ENCODE measurements at places on chromosomes 4 and X.

DNA sequence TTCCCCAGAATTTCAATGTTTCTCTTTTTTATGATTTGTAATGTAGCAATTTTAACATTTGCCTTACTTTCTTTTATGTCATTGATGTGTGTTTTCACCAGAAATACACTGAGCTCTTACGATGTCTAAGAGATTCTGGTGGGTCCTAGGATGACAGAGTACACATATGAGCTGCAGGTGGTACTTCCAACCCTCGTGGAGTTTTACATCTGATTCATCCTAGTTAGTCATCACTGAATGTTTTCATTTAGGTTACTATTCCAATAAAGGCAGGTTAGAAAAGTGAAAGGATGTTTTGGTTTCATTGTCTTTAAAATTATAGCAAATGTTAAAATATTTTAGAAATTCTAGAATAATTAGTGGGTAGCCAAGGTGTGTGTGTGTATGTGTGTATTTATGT is 605.9 kb downstream of the ADGRL3 start:
- no peak for DNase-seq

DNA sequence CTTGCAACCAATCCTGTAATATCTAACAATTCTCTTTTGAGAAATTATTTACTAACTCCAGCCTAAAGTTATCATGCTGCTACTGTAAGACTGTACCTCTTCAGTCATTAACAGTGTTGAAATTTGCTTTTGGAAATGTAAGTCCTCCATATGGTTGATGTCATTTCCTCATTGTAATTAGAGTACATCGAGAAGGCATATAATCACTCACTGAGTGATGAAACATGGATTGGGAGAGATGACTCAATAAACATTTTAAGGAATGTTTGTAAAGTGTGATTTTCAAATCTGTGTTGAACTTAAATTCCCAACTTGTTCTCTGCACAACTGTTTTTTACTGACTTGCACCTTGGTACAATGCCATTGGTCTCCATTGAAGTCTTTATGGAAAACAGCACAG is 61.2 kb downstream of the HMGB2 start:
- no peak for DNase-seq

GRCh38 chr4:824461-825062 is 1.4 kb downstream of the CPLX1 start:
- no peak for DNase-seq

- DNase-seq: no peak
Measured at GRCh38 chr4:40471923-40472322, 136.8 kb downstream of the CHRNA9 start.

GRCh38 chr4:140088323-140088967 is 65.5 kb downstream of the MAML3 start:
- DNase-seq: no peak

- DNase-seq: no peak
Measured at GRCh38 chr4:124157396-124158083, 555.0 kb downstream of the ANKRD50 start.

GRCh38 chrX:115373308-115373707 is 83.8 kb downstream of the LUZP4 start:
- DNase-seq: no peak

DNA sequence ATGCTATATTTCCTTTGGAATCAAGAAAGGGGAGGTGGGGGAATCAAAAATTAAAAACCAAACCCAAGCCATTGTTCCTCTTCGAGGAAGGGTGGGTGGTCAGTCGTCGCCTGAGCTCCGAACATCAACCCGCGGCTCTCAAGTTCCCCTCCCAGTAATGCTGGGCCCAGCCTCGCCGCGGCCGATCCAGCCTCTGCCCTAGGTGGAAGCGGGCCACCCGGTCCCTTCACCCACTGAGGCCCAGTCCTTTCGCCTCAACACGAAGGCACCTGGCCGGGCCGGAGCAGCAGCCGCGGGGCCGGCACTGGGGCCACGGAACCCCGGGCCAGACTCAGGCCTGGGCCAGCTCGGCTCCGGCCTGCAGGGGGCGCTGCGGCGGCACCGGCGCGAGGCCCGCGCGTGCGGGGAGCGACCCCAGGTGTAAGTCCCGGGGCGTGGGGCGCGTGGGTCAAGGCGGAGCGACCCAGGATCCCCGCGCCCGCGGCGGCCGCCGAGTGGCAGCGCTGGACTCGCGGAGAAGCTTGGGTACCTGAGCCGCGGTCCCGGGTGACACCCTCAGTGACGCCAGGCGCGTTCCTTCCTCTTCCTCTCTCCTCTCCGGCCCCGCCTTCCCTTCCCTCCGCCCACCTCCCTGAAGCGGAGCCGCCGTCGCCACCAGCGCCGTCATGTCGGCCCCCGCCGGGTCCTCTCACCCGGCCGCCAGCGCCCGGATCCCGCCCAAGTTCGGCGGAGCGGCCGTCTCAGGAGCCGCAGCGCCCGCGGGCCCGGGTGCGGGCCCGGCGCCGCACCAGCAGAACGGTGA is at the start of gene SEC24B:
Gene SEC24B (plus strand): TSS at position 611 of the 802 bp plus-strand sequence. CDS start 55 bp downstream, at position 666.
- DNase-seq: peak; percentile 67

GRCh38 chr4:99334880-99335279 is 13.7 kb upstream of the ADH1B start:
- no peak for DNase-seq

- DNase-seq: no peak
Measured at GRCh38 chrX:38103857-38104812, 97.8 kb downstream of the SYTL5 start.

DNA sequence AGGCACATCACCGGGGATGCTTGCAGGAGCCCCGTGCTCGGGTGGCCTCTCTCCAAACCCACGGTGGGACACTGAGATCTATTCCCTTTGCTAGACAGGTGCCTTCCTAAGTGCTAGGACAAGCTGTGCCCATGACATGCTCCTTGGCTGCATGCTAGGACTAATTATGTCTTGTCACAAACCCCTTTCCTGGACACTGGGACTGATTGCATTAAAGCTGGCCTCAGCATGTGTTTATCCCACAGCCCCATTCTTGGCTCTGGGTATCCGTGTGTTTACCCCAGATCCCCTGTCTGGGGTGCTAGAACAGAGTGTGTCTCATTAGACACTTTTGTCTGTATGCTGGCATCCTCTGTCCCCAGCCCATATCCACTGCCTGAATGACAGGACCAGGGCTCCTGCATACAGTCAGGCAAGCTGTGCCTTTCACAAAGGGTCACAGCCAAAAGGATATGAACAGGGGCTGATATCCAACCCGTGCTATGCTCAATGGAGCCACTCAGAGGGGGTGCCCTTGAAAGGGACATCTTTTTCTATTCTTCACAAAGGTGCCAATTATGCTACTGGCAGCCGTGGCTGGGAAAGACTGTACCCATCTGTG is 9.2 kb upstream of the IQSEC2 start:
- no peak for DNase-seq

- DNase-seq: no peak
Measured at GRCh38 chrX:50180073-50180940, 20.5 kb downstream of the AKAP4 start.

- DNase-seq: no peak
Measured at GRCh38 chr4:170270628-170271027, 180.9 kb upstream of the AADAT start.

- no peak for DNase-seq
Measured at GRCh38 chrX:97268182-97268680, 384.5 kb downstream of the RPA4 start.

GRCh38 chr4:103306870-103307375 is 108.8 kb upstream of the CENPE start:
- no peak for DNase-seq

- no peak for DNase-seq
Measured at GRCh38 chr4:28360681-28361080, 1500.0 kb downstream of the STIM2 start.

DNA sequence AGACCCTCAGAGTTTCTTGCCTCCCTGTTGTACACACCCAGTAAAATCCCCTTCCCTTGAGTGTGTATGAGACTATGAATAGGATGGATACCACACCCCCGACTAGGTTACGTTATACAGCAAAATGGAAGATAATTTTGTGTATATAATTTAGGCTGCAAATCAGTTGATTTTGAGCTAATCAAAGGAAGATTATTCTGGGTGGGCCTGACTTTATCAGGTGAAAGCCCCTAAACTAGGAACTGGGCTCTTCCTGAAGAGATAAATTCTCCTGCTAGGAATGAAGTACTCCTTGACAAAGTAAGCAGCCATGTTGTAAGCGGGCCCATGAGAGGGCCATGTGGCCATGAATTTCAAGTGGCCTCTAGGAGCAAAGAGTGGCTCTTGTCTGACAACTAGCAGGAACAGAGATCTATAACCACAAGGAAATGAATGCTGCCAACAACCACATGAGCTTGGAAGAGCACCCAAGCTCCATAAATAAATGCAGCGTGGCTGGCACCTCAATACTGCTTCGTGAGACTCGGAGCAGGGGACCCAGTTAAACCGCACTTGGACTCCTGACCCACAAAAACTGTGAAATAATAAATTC is 646.4 kb downstream of the IL1RAPL1 start:
- no peak for DNase-seq

GRCh38 chrX:22748093-22748999 is 251.4 kb upstream of the DDX53 start:
- DNase-seq: peak; percentile 1

DNA sequence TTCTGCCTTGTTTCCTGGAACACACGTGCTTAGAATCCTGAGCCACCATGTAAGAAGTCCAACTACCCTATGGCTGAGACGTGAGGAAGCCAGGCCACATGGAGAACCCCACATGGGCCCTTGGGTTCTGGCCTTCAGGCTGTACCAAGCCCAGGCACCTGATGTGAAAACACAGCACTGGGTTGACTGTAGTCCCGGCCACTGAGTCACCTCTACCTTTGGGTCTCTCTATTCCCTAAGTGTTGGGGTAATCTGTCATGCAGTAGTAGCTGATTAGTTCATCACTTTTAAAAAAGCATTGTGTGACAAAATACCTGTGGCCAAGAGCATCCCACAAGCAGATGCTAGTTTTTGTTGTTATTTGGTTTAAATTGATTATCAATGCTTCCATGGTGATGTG is 24.3 kb downstream of the CFAP97 start:
- DNase-seq: no peak

DNA sequence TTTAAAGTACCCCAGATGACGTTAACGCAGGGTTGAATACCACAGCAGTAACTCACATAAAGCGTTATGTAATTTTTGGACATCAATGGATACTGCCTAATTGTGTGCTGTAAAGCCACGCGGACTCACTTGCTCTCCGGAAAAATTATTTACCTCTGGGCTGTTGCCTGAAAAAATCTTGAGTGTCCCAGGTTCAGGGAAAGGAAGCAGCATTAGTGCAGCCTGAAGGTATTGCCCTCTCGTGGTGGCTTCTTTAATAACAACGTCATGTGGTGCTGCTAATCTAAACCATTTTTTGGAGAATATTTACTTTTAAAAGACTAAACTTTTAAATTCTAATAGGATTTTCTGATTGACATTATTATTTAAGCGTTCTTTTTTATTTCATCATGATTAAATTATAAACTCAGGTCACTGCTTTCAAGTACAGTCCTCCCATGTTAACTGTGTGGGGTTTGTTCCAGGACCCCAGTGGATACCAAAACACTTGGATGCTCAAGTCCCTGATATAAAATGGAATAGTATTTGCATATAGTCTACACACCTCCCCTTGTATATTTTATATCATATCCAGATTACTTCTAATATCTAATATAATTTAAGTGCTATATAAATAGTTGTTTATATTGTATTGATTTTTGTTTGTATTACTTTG is 384.8 kb downstream of the FAM133A start:
- DNase-seq: no peak

DNA sequence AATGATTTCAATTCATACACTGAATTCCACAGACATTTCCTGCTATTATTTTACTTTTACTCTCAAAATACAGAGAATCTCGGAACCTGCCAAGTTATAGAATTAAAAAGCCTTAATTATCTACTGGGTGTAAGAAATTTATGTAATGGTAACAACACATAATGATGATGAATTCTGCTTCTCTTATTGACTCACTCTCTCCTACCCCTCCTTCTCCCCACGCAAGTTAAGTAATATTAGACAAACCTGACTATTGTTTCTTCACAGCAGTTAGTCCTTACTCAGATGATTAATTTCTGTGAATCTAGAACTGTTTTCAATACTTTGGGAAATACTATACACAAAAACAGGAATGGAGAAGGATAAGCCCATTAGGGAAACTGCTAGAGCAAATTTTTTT is 762.0 kb downstream of the CCSER1 start:
- no peak for DNase-seq

DNA sequence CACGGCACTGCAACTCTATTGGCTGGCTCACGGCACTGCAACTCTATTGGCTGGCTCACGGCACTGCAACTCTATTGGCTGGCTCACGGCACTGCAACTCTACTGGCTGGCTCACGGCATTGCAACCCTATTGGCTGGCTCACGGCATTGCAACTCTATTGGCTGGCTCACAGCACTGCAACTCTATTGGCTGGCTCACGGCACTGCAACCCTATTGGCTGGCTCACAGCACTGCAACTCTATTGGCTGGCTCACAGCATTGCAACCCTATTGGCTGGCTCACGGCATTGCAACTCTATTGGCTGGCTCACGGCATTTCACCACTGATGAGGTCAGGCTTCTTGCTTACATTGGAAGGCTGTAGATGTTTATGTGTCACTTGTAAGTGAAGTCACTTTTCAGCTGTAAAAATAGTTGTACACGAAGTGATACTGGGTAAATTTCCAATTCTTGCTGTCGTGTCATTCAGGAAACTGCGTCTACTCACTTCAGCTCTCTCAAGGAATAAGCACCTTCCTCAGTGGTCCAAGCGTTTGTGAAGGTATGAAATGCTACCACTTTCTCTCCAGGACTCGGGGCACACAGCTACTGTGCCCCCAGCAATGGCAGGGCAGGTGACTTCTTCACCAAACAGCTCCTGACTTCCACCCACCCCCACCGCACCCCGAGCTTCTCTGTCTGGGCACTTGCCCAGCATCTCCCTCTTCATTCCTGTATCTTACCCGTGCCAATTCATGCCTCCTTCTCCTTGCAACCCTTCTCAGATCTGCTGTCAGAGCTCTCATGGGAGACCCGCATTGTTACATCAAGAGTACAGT is 141.3 kb downstream of the AFAP1 start:
- DNase-seq: no peak

- DNase-seq: no peak
Measured at GRCh38 chr4:153809307-153809706, 20.4 kb upstream of the SFRP2 start.

DNA sequence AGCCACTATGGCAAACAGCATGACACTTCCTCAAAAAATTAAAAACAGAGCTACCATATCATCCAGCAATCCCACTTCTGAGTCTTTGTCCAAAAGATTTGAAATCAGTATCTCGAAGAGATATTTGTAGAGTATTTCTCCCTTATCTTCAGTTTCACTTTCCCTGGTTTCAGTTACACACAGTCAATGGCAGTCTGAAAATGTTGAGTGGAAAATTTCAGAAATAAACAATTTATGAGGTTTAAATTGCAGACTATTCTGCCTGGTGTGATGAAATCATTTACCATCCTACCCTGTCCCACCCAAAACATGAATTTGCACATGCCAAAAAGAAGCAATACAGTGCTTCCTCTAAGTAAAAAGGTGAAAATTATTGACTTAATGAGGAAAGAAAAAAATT is 43.9 kb downstream of the NPY2R start:
- DNase-seq: no peak
